GM10248 (cell line): ENCODE measurements at places on chromosomes 11 and 22.
A peak's percentile ranks its signal among the peaks of the same experiment; 100 is the strongest.

DNA sequence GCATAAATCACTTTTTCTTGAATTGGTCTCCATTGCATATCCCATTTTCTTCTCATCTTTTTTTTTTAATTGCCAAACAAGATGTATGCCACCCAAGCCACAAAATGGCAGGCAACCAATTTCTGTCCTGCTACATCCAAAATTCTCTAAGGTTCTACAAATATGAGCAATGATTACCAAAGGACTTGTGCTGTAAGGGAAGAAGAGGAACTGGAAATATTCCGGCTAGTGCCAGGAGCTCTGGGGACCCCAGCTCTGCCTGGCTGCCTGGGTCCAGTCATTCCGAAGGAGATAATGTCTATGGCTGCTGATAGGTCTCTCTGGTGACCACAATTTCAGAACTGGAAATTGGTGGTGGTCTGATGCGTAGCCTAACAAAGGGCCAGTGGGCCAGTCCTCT is 17.1 kb upstream of the SNX32 start:
- no peak for DNase-seq

- DNase-seq: no peak
Measured at GRCh38 chr11:117820516-117820915, 4.0 kb downstream of the FXYD2 start.

- DNase-seq: no peak
Measured at GRCh38 chr11:95044010-95044409, 5.2 kb upstream of the KDM4F start.

GRCh38 chr22:38412435-38413084 is 42.4 kb downstream of the KCNJ4 start:
- DNase-seq: peak; percentile 75

DNA sequence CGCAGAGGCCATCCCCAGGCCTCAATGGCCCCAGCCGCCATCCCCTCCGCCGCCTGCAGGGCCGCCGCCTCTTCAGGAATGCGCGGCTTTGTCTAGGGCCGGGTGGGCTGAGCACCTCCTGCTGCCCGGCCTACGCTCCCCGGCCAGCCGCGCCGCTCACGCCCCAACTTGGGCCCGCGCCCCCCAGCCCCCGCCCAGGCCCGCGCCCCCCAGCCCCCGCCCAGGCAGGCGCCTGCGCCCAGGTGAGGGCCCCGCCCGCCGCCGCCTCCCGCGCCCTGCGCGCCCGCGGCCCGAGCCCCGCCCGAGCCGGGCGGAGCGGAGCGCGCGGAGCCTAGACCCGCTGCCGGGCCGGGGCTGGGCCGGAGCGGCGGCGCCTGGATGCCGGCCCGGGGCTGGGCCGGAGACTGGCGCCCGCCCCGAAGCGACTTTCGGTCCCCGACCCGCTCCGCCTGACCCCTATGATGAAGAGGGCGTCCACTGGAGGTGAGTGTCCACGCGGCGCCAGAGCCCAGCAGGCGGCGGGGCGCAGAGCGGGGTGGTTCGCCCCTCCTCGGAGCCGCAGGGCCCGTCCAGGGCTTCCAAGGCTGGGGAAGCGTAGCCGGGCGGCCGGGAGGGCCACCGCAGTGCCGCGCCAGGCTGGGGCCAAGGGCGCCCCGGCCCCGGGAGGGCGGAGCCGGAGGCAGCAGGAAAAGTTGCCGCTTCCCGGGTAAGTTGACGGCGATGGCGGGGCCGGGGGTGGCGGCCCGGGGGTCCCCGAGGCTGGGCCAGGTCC is 34.3 kb upstream of the PRODH start:
- no peak for DNase-seq

GRCh38 chr11:88770475-88771079 is 295.2 kb downstream of the GRM5 start:
- DNase-seq: no peak

GRCh38 chr11:15764948-15765347 is 591.4 kb downstream of the SOX6 start:
- no peak for DNase-seq

DNA sequence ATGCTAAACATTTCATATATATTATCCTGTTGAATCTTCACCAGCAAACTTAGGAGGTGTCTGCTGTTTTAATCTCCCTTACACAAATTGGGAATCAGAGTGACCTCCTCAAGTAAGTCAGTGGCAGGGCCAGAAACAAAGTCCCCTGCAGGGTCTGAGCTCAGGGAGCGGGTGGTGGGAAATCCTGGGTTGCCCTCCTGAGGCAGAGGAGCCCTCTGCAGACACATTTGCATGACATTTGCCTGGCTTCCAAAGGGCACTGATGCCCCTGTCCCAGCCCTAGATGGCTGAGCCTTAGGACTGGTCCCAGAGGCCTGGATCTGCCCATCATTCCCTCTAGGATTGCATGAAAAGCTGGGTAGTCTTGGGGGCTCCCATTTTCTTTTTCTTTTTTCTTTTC is 2.1 kb upstream of the INPP5J start:
- no peak for DNase-seq

DNA sequence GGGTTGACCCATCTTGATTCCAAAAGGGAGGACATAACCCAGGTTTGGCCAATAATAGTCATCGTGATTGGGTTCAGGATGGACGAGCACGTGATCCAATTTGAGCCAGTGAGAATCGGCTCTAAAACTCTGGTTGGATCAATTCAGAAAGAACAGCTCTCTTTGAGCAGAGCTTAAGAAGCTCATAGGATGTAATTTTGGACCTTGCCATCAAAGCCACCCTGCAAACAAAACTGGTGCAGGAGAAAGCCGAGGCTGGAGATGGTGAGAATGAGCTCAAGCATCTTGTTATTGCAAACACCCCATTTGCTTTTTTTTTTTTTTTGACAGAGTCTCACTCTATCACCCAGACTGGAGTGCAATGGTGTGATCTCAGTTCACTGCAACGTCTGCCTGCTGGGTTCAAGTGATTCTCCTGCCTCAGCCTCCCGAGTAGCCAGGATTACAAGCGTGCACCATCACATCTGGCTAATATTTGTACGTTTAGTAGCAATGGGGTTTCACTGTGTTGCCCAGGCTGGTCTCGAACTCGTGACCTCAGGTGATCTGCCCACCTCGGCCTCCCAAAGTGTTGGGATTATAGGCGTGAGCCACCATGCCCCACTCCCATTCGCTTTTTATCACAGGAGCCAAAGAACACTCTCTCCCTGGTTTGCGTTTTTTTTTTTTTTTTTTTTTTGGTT is 13.8 kb upstream of the MIAT start:
- no peak for DNase-seq

DNA sequence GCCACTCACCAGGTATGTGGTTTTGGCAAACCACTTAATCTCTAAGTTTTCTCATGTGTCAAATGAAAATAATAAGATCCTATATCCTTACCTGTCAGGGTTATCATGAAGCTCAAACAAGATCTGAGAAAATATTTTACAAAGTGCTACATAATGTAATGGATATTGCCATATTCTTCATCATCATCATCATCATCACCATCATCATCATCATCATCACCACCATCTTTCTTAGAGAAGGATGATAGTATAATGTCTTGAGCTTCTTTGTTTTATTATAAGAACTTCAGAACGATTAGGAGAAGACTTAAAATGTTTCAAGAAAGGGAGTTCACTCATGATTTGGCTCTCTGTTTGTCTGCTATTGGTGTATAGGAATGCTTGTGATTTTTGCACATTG is 72.5 kb upstream of the UCP3 start:
- no peak for DNase-seq

DNA sequence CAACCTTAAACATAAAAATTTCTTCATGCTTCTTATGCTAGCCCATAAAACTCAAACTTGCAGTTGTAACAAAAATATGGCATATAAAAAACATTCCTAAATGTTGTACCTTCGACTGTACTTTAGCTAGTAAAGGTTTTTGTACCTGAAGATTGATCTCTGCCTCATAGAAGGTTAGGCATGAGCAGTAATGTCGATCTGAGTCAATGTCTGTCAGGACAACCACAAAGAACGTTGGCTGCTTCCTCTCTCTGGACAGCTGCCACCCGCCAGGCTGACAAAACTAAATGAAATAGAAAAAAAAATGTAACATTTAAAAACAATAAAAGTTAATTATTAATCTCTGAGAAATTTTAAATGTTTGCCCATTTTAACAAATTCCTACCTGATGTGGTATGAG is 251.3 kb downstream of the SBF2 start:
- DNase-seq: no peak

DNA sequence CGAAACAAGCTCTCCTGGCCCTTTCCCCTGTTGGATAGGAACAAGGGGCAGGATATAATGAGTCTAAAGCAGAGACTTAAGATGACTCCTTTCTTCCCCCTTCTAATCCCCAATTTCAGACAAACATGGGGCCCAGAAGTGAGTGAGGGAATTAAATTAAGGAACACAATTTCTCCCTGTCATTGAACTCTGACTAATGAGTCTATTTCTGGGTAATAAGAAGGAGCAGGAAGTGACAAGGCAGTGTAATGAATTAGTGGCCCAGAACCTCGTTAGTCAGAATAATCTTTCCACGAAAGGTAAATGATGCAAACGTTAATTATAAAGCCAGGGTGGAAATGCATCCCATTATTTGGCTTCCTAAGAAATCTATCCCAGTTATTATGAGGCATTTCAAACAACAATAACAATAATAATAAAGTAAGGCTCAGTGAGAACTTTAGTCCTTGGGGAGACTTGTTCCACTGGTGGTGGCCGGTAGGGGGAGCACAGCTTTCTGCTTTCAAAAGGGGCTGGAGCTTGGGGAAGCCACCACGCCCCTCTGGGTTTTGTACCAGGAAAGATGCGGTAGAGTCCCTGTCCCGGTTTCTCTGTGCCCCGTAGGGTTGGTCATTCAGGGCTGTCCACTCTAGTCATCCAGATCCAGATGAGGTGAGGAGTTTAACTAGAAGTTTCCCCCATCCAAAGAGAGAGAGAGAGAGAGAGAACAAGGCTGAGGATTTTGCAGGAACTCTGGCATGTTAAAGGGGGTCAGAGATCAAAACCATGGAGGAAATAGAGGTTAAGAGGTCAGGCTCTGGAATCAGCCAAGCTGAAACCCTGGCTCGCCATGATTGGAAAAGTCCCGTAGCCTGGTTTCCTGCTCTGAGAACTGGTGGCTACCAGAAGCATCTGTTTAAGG is 298.3 kb downstream of the NTM start:
- peak; percentile 70 for DNase-seq

- DNase-seq: no peak
Measured at GRCh38 chr11:124798991-124799347, 1.2 kb downstream of the MSANTD2 start.

GRCh38 chr11:126742582-126742981 is 258.0 kb downstream of the KIRREL3 start:
- no peak for DNase-seq

DNA sequence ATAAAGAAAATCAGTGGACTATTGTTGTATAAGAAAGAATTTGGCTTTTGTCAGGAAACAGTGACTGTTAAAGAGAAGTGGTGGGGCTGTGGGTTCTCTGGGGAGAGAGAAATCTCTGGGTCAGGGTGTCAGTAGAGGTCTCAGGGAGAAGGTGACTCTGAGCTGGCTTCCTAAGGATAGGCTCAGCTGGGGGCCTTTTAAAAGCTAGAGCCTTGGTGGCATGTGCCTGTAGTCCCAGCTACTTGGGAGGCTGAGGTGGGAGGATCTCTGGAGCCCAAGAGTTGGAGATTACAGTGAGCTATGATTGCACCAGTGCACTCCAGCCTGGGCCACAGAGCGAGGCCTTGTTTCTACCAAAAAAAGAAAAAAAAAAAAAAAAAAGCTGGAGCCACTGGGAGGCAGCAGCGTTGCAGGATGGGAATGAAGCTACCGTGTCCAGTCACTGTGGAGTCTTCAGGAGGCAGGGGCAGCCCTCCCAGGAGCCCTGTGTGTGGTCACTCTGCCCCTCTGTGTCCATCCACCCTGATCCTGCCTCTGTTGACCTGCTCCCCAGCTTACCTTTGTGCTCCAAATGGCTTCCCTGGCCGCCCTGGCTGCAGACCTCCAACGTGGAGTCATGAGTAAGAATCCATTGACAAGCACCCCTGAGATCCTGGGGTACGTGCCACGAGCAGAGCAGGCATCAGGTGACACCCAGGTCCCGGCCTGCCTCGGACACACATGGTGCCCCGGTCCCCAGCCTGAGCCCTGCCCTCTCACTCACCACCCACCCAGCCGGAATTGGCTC is 5.4 kb upstream of the MIF start:
- DNase-seq: no peak

- no peak for DNase-seq
Measured at GRCh38 chr22:45579806-45580725, 77.4 kb downstream of the FBLN1 start.

DNA sequence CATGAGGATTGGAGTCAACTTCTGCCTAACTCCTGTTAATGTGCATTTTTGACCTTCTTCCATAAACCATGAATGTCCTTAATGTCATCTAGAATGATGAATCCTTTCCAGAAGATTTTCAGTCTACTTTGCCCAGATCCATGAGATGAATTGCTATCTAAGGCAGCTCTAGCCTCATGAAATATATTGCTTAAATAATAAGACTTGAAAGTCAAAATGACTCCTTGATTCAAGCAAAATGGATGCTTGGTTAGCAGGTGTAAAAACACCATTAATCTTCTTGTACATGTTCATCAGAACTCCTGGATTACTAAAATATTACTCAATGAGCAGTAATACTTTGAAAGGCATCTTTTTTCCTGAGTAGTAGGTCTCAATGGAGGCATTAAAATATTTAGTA is 238.5 kb upstream of the ZC3H12C start:
- no peak for DNase-seq

DNA sequence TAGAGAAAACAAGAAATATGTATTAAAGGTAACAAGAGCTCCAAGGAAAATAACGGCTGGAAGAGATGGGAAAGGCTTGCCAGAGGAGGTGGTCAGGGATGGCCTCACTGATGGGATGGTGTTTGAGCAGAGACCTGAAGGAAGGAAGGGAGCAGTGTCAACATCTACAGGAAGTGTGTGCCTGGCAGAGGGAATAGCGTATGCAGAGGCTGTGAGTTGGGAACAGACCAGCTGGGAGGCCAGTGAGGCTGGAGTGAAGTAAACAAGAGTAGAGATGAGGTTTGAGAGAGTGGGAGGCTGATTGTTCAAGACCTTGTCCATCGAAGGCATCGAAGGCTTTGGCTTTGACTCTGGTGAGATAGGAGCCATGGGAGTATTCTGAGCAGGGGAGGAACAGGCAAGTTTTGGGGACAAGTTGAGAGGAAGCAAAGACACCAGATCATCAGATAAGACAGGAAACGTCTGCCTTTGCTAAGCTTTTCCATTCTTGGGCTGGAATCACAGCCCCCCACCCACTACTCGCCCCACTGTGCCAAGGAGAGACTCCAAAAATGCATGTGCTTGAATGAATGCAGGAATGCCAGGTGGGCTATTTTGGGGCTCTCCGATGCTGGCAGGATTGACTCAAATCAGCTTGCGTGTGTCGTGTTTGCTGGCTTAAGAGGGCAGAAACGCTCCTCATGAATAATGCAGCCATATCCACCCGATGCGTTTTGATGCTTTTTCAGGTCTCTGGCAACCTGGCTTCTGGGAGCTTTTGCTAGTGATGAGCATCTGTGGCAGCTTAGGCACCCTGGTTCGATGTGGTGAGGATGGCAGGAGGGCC is 7.2 kb downstream of the SGSM1 start:
- DNase-seq: no peak

- DNase-seq: no peak
Measured at GRCh38 chr11:66641834-66642233, 3.3 kb downstream of the RBM4 start.
